ENCODE measurements at places on chromosomes 6 and 20.

GRCh38 chr6:100456141-100456907 lies 8.4 kb downstream of the SIM1 start:
- DNase-seq = no peak

DNA sequence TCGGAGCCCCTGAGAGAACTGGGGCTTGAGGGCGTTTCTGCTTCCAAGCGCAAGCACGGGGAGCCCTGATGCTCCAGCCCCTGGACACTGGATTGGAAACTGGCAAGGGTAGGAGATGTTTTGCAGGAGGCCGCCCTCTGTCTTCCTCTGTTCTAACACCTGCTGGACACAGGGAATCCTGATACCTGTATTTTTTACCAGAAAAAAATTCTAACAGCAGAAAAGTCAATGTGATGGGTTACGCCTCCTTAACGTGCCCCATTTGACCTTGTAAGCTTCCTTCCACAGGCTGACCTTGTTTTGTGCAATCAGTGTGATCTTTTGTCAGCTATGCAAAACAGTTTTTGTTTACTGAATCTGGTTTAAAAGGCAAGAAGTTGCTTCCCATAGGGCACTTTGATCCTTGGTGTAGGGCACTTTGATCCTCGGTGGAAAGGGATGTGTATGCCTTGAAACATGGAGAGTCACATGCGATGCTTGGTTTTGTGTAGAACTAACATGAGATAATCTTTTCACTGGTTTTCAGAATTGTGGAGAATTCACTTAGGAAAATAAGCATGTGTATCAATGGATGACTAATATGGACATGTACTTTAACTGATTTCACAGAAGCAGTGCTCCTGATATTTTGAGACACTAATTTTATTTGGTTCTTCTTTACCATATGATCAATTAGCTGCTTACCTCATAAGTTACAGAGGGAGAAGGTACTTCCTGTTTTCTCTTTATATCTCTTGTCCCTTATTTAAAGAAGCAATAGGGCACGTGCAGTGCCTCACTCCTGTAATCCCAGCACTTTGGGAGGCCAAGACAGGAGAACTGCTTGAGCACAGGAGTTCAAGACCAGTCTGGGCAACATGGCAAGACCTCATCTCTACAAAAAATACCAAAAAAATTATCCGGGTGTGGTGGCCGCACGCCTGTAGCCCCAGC lies 59.9 kb upstream of the MAP3K4 start:
- DNase-seq = no peak

- DNase-seq = no peak
These were observed 169.4 kb downstream of the SYNDIG1 start for GRCh38 chr20:24638591-24639548.

- no peak for DNase-seq
These were observed 116.8 kb downstream of the RNASET2 start for GRCh38 chr6:166839569-166839968.

- DNase-seq = no peak
These were observed 9.4 kb upstream of the CD93 start for GRCh38 chr20:23095499-23095898.

DNA sequence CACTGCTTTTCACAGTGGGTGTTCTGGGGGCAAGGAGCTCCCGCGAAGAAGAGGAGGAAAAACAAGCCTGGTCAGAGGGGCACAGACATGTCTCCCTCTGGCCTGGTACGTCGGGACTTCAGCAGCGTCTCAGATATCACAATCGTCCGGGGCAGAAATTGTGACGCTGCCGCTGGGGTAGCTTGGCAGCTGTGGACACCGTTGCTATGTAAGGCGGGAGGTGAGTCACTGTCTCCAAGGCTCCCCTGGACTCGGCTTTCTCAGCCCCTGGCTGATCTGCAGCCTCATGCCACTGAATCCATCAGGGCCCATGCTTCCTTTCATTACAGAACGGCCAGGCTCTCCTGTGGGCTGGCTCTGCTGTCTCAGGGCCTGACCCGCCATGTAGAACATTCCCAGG lies 98.7 kb downstream of the SULF2 start:
- peak; percentile 89 for DNase-seq

- DNase-seq = peak; percentile 62
These were observed 60.7 kb downstream of the TNFAIP3 start for GRCh38 chr6:137927777-137928218.

- no peak for DNase-seq
These were observed 47.4 kb upstream of the PAK5 start for GRCh38 chr20:9886227-9886626.

DNA sequence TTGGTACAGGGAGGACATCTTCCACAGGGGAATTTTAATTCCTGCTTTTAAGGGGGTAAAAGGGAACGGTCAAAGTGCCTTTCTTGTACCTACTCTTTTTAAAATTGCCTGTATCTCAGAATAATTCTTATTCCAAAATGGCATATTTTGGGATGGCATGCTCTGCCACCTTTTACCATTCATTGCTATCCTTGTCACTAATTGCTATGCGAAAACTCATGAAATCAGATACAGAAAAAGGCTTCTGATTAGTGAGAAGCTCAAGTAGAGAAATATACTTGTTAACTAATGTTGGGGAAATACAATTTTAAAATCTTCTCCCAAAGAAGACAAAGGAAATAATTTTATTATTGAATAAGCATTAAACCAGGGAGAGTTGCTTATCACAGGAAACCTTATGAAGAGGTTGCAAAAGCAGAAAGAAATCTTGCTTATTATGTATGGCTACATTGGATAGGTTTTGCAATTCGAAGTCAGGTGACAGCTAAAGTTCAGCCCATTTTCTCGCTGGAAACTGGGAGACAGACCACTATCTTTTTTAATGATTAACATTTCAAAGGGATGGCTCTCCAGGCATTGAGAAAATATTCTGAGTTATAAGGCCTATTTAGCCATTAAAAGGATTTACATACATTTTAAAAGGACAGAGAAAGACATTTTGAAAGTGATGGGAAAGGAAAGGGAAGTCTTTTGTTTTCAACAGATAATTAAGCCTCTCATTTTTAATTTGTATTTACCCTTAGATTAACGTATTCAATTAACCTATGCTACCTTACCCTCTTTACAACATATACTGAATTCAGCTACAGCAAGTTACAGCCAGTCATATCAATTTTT lies 110.3 kb upstream of the PRSS16 start:
- no peak for DNase-seq

GRCh38 chr6:89605861-89606260 lies 32.7 kb downstream of the LYRM2 start:
- DNase-seq = no peak

GRCh38 chr6:16857969-16858592 lies 96.8 kb upstream of the ATXN1 start:
- DNase-seq = no peak

DNA sequence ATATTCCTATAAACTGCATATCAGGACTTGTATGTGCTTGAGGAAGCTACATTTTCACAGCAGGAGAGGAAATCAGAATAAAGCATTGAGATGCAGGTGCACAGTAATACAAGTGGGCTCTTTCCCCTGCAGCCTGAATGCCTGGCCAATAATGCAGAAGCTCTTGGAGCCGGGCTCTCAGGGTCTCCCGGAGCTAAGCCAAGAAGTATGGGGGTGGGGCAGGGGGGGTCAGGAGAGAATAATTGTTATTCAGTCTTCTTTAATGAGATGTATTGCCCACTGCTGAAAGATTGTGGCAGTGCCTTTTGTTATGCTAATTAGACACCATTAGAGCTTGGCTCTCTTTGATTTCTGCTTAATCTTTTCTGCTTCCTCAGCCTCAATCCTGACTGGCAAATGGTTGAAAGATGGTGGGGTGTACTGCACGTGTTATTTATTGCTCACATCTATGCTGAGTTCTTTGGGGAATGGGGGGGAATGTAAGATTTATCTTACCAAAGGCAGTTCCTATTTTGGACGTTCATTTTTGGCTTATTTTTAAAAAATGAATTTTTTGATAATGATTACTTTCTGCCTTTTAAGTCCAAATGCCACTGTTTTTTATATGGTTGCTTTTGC lies 407.6 kb upstream of the SOX4 start:
- DNase-seq = no peak

- no peak for DNase-seq
These were observed 113.3 kb downstream of the SASH1 start for GRCh38 chr6:148455674-148456558.

DNA sequence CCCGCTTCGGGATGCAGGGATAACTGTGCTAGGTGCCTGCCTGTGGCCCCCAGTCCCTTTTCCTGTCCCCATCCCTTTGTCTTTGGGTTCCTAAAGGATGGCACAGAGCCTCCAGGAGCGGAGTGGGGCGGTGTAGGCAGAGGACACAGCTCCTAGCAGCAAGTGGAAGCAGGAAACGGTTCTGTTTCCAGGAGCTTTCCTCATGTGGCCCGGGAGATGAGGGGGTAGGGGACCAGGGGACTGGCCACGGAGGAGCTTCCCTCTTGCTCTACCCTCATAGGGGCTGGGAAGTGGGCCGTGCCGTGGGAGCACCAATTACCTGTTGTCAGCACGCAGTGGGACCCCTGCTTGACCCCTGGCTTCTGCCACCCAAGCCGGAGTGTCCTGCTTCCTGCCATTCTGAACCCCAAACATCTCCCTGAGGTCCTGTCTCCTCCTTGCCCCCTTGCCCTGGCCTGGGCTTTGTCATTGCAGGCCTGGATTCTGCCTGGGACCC lies 76.9 kb downstream of the SRC start:
- DNase-seq = no peak

DNA sequence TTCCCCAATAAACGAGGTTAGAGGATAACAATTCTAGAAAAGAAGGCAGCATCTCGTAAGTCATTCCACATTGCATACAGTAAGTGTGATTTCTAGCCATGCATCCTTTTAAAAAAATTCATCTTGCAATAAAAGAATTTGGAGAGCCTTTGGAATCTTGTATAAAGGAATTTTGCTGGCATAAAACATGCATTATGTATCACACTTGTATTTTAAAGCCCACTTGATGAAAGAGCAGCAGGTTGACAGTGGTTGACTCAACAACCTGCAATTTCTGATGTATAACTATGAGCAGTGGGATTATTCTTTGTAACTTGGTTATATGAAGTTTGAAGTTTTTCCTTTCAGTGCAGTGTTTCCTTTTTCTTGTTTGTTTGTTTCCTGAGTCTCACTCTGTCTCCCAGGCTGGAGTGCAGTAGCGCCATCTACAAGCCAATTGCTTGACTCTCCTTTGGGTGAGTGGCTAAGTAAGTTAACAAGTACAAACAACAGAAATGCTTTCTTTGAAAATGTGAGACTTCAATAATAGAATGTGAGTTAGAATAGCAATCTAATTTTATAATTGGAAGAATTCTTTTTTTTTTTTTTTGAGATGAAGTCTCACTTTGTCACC lies 39.9 kb downstream of the JARID2 start:
- no peak for DNase-seq

DNA sequence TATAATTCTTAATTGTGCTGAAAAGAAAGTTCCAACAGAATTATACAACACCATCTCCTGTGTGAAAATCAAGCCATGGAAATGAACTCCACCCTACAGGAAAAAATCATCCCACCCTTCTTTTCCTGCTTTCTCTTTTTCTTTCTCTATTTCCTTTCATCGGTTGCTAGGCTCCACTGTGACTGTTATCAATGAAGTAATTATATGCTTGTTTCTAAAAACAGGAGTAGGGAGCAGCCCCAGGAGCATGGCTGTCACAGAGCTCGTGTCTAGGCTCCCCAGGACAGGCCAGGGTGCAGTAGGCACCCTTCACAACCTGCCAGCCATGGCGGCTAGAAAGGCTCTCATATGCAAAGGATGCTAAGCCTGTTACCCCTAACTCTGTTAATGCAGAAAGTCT lies 13.0 kb downstream of the MPC1 start:
- DNase-seq = no peak

GRCh38 chr20:40913224-40914185 lies 115.1 kb upstream of the TOP1 start:
- DNase-seq = no peak

DNA sequence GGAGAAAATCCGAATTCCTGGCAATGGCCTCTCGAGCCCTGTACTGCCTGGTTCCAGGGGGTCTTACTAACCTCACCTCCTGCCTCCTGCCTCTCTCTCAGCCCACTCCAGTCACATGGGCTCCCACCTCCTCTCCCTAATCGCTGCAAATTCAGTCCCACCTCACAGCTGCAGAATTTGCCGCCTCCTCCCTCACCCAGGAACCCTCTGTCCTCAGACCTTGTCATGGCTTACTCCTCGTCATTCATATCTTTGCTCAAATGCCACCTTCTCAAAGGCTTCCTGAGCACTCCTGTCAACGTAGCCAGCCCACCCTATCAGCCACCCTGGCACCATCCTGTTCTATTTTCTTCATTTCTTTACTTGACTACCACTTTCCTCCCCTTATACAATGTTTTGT lies 89.0 kb downstream of the SLC2A10 start:
- no peak for DNase-seq

DNA sequence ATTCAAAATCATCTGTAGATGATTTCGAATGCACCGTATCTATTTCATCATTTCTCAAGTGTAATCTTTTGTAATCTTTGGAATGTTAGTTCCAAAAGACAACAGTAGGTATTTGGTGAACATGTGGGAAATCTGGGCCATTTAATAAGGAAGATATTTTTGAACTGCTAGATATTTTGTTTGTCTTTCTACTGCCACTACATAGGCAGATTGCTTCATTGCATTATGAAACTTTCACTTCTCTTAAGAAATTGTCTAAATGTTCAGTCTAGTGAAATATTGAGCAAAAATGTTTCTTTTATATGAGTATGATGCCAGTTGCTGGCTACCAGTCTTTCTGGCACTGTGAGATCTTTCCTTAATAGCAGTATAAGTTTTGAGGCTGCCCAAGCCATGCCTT lies 527.8 kb upstream of the RNF217 start:
- no peak for DNase-seq

DNA sequence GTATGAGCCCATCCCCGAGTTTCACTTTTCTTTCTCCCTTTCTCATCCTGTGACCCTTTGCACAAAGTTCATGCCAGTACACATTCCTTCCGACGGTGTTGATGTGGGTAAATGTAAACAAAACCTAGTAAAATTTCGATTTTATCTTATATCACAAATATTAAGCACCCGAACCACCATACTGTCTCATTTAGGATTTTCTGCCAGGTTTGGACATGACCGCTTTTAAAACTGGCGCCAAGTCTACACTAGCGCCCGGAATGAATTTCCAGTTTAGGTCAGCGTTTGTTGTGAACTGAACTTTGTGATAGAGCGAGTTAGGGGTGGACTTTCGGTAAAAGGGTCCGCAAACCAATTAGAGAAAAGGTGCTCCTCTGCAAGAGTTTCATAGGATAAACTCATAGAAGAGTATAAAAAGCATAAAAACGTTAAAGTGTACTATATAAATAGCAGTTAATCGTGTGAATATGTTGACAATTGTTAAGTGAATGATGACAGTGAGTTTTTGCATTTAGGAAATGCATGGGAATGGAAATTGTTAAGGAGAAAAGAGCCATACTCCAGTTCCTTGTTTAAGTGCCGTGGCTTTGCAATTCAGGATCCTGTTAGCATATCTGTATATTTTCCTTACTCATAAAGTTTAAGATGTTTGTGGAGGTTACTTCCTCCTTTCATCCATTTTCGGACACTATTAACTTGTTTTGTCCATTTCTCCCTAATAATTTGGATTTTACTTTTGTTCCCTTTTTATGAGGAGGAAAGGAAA lies 937 bp downstream of the AKAP7 start:
- peak; percentile 22 for DNase-seq

DNA sequence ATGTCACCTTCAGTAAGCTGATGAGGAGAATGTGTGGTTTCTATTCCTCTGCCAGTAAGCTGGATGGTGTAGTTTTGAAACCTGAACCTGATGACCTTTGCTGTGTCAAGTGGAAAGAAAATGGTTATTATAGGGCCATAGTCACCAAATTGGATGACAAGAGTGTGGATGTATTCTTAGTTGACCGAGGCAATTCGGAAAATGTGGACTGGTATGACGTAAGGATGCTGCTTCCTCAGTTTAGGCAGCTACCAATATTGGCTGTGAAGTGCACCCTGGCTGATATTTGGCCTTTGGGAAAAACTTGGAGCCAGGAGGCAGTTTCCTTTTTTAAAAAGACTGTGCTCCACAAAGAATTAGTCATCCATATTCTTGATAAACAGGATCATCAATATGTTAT lies 2.0 kb downstream of the TDRD6 start:
- DNase-seq = no peak
